ENCODE measurements at places on chromosomes 6 and 20. TPM values are rescaled to one million over a fixed set of nuclear protein-coding genes. Genes with fewer than 3 reads are reported as not detected.
A peak's percentile ranks its signal among the peaks of the same experiment; 100 is the strongest.

Gene SLC22A16
- not detected for polyA plus RNA-seq

Gene HLA-DOB
- polyA plus RNA-seq, result 0.63 TPM

Gene TNXB
- 24.8 TPM for polyA plus RNA-seq

Gene PDCD2
- 76.3 TPM for polyA plus RNA-seq

Gene PPIL6
- polyA plus RNA-seq, result 12.3 TPM

Gene HCK
- polyA plus RNA-seq, result 4.7 TPM

GRCh38 chr20:8033151-8033841 is 13.7 kb upstream of the TMX4 start:
- DNase-seq, result no peak

DNA sequence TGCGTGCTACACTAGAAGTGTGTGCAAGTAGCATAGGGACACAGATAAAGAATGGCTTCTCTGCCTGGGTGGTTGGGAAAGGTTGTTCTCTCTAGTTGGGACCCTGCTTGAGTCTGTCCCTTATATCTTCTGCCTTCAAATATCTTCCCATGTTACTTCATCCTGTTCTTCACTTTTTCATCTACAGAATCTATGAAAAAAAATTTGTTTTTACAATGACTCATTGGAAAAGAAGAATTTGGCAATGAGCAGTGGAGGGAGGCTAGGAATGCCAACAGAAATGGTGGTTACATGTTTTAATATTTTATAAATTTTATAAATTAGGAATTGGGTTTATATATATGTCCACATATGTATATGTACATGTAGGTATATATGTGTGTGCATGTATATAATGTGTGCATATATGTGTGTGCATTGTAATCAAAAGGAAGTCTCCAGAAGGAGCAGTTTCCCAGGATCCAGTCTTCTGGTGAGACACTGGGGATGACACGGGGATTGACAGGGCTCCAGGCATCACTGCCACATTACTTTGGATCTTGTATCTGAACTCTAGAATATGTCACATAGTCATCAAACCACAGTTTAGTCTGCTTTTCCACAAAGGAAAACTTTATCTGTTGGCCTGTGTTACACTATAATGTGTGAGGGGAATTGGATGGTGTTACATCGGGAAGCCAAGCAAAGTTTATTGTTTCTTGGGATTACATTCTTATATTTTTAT is 75.3 kb upstream of the RIPOR2 start:
- DNase-seq, result no peak

DNA sequence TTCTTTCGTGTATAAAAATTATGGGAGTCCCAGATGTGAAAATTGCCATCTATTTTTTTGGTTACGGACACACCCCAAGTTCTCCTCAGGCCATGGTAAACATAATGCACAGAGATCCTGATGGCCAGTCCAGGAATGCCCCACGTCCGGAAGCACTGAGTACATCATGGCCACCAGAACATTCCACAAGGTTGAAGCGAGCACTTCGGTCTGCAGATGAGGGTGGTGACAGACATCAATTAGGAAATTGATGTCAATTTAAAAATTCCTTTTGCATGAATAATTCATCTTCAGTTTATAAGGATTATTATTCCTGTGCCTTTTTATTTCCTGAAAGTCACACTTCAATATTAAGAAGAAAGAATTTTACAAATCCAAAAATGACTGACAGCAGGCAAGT is 13.2 kb upstream of the EXOC2 start:
- no peak for DNase-seq

DNA sequence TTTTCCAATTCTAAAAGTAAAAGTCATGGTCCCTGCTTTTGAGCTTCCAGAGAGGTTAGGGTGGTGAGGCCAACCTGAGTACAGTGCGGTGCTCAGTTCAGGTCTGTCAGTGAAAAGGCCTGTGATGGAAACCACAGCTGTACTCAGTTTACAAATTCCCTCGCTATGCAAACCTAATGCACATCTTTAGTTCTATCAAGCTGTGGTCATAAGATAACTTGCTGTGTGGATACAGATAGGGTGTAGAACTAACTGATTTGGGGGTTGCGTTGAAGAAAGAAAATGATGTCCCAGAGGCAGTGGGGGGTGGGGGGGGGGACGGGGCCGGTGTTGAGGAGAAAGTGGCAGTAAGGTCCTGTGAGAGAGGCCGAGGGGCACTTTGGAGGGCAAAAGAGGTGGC is 22.8 kb upstream of the MBOAT1 start:
- DNase-seq, result no peak

DNA sequence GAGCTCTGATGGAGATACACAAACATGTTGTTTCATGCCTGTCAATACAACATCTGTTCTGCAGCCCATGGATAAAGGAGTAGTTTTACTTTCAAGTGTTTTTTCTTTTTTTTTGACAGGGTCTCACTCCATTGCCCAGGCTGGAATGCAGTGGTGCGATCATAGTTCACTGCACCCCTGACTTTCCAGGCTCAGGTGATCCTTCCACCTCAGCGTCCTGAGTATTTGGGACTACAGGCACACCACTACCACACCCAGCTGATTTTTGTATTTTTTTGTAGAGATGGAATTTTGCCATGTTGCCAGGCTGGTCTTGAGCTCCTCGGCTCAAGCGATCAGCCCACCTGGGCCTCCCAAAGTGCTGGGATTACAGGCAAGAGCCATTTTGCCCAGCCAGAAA is 97.0 kb downstream of the SMAP1 start:
- no peak for DNase-seq

DNA sequence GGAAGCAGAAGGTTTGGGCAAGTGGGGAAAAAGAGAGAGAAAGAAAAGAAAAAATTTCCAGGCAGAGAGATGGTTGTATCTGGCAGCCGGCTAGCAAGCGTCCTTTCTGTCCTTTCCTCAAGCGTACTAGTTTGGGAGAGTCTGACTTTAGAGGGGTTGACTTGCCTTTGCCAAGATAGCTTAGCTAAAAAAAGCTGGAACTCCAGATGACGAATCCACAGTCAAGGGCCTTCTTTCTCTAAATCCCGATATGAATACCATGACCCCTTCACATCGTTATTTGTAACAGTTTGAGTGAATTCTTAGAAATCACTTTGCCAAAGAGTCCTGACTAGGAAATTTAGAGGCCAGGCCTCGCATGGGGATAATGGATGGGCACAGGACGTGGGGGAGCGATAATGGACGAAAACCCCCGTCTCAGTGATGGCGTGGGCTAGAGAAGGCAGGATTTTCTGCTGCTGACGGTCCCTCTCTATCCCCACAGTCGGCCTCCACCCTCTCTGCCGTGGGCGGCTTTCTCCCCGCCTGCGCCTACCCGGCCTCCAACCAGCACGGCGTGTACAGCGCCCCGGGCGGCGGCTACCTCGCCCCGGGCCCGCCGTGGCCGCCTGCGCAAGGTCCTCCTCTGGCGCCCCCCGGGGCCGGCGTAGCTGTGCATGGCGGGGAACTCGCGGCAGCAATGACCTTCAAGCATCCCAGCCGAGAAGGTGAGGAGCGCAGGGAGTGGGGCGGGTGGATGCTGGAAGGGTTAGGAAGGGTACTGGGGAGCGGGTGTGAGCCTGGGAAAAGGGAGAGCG is 3.5 kb downstream of the PAX1 start:
- no peak for DNase-seq

- no peak for DNase-seq
These were observed 205.1 kb upstream of the GMDS start for GRCh38 chr6:2450546-2450945.

DNA sequence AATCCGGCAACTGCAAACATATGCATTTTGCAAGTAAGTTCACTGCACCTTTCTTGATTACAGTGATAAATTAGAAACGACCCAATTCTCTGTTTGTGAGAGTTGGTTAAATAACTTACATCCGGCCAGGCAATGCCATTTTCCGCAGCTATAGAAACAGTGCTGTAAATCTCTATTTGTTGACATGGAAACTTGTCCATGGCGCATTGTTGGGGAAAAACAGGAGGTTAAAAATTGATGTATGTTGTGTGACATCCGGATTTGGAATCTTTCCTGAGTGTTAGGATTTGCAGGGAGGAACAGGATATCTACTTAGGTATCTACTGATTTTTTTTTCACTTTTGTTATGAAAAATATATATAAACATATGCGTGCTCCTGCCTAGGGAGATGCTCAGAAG is 66.5 kb downstream of the DLGAP4 start:
- no peak for DNase-seq

DNA sequence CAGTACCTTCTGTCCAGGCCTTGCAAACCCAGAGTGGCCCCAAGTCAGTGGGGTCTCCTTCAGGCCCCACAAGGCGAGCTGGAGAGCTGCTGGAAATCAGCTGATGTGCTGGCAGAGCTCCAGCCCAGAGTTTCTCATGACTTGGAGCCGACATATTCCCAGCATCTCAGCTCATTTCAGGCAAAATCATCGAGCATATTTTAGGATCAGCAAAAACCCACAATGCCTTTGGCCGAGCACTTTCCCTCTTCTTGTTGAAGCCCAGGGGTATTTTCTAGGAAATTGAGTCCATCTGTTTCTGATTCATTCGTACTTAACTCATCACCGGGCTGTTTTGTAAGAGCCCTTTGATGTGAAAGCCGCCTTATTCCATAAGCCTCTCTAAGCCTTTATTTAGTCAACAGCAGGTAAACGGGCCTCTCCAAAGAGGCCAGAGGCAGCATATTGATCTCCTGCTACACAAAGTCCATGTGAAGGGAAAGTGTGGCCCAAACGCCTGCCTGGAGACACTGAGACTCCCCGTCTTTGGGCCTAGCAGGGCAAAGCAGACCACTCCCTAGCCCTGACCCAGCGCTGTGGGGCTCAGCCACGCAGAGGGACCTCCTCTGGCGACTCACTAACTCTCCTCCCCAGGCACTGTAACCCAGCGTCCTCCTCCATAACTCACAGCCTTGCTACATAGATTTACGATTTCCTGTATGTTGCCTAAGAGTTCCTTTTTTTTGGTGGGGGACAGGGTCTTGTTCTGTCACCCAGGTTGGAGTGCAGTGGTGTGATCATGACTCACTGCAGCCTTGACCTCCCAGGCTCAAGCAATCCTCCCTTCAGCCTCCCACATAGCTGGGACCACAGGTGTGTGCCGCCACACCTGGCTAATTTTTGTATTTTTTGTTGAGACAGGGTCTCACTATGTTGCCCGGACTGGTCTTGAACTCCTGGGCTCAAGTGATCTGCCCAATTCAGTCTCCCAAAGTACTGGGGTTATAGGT is 12.1 kb upstream of the C20orf203 start:
- peak; percentile 61 for DNase-seq

DNA sequence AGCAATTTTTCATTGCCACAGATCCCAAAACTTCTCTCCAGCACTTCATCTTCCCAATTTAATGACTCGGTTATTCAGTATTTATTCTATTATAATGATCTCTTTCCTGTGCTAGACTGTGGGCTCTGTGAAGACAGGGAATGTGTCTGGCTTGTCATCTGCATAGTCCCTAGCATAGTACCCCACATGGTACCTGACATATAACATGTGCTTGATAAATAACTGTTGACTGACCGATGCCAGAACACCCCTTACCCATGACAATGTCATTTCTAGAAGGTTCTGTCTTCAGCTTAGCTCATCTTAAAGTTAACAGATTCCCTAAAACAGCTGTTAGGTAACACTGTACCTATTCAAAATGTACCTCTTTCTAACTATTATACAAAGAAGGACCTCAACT is 3.6 kb downstream of the PXMP4 start:
- DNase-seq, result no peak

- no peak for DNase-seq
These were observed 35.7 kb upstream of the ARID1B start for GRCh38 chr6:156741287-156742073.

GRCh38 chr6:5995949-5996713 is 10.6 kb downstream of the NRN1 start:
- peak; percentile 36 for DNase-seq

DNA sequence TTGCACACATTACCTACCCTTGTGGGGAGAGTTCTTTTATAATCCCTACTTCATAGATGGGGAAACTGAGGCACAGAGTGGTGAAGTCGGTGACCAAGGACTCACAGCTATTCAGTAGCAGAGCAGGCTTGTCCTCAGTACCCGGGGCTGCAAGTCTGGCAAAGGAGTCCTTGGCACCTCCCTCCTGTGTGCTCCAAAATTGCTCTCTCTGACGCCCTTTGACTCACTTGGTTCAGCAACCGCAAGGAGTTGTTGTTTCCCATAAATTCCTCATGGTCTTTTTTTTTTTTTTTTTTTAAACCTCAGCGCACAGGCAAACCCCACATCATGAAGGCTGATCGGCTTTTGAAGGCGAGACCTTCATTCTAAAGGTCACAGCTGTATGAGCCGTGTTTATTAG is 143.2 kb downstream of the CEBPB start:
- DNase-seq, result no peak

Measured in right lung (tissue), 10 donors.